ENCODE measurements at places on chromosomes 2 and 18.

GRCh38 chr2:215624423-215624829 lies 188.6 kb upstream of the FN1 start:
- no peak for DNase-seq

DNA sequence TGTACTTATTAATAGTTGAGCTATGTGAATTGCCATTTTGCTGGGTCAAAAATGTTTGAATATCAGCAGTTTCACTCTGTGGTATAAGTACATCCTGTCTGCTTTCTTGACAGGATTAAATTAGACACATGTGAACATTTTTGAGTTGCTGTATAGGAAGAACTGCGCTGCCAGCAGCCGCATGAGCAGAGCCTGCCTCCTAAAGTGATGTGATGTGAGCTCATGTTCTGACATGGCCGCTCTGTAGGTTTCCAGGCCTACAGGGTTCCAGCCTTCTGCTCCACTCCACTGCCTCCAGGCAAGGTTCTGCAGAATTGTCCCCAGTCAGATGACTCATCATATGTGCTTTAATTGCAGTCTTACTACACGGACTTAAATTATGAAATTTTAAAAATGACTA lies 119.7 kb upstream of the NFATC1 start:
- no peak for DNase-seq

DNA sequence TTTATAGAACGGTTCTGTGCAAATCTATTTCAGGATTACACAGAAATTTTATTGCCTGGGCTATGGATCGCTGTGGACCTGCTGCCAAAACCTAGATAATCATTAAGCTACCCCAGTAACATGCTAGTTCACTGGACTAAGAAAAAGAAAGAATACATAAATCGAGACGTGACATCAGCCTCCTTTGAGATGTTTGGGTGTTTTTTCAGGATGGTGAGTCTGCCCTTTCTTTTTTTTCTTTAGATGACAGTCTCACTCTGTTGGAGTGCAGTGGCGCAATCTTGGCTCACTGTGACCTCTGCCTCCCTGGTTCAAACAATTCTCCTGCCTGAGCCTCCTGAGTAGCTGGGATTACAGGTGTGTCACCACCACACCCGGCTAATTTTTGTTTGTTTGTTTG lies 52.0 kb downstream of the FHOD3 start:
- DNase-seq = no peak

DNA sequence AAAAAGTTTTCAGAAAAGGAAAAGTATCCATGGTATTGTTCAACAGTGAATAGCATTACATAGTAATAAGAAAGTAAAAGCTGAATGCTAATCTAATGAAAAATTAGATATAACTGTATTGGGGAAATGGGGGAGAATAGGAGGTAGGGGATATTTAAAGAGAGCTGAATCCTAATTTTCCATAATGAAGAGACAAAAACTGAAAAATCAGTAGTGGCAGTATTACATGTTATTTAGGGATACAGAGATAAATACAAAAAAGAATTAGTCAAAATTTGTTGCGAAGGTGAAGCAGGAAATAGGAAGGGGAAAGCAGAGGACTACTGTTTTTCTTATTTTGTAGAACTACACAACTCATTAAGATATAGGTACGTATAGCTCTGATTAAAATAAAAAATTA lies 9.1 kb downstream of the TANK start:
- no peak for DNase-seq

Data from activated T-cell treated with anti-CD3 and anti-CD28 coated beads for 4 hours (primary cell).